Kidney (tissue), 22 donors: ENCODE measurements at places on chromosomes 1 and 21.

GRCh38 chr1:70641868-70642267, 230.8 kb downstream of the CTH start:
- no peak for DNase-seq

DNA sequence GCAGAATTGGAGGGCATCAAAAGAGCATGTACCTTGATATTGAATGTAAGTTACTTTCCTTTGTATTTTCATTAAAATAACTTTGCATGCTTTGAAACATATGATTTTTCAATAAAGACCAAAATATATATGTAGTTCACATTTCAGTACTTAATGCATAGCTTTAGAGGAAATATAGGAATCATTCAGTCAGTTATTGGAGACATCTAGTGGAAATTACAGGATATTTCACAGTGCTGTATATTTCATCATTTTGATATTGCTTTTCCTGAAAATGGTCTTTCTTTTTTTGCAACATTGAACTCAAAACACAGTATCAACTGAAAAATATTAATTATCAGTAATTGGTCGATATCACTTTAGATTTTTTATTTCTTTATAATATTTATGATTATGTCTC, 375.8 kb downstream of the NCAM2 start:
- DNase-seq = no peak

- no peak for DNase-seq
These were observed 133.7 kb downstream of the COQ8A start for GRCh38 chr1:227073786-227074185.

DNA sequence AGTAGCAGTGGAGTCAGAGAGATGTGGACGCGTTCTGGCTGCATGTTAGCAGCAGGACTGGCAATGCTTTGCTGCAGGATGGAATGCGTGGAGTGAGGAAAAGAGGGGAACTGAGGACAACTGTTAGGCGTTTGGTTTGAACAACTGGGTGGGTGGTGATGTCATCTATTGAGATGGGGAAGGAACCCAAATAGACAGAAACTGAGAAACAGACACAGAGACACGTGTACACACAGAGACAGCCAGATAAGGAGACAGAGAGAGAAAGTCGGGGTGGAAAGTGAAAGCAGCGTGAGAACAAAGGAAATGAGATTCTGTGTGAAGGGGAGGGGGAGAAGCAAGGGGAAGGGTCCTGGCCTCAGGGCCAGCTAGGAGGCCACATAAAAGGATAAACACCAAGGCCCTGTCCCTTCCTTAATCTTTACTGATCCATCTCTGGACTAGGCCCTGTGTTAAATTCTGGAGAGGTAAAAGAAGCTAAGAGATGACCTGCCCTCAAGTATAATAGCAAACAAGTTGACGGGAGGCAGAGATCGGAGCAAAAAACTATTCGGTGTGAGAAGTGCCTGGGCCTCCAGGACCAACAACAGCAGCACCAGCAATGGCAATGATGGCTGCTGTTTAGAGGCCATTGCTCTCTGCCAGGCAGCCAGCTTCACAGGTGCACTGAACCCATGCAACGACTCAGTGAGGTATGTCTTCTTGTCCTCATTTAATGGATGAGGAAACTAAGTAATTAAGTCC, 31.6 kb downstream of the VWA5B1 start:
- no peak for DNase-seq

DNA sequence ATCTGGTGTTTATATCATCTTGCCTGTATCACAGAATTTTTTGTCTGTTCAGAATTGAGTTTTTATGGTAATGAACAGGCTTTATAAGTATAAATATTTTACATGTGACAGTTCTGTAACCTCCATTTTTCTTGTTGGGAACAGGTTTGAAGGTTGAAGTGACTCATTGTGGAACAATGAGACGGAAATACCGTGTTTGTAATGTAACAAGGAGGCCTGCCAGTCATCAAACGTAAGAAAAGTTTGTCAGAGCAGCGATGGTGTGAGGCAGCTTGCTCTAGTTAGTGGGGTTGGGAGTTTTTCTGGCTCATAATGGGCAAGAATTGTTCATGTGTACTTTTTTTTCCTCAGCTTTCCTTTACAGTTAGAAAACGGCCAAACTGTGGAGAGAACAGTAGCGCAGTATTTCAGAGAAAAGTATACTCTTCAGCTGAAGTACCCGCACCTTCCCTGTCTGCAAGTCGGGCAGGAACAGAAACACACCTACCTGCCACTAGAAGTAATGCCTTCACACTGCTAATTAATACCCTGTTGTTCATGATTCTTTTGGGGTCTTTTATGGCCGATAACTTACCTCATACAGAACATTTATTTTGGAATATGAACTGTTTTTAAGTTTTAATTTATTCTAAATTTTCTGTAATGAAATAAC, 75.2 kb upstream of the TEKT2 start:
- no peak for DNase-seq

GRCh38 chr1:193313354-193314140, 127.1 kb upstream of the B3GALT2 start:
- DNase-seq = peak; percentile 19

DNA sequence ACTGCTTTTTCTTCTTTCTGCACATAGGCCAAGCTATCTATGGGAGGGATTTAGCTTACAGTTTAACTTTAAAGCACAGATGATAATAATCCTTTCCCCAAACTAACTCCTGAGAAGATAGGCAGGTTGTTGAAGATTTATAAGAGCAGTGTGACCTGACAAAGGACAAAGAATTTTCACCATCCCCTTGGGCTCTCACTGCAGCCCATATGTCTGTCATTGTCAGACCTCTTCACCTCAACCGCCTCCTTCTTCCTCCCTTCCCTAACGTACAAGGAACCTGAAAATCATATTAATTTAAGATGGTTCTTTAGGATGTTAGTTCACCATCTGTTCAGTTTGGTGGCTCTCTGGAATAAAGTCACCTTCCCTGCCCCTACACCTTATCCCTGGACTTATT, 5.0 kb downstream of the RNU1-2 start:
- no peak for DNase-seq

GRCh38 chr1:162690672-162691434, 58.6 kb downstream of the DDR2 start:
- no peak for DNase-seq

DNA sequence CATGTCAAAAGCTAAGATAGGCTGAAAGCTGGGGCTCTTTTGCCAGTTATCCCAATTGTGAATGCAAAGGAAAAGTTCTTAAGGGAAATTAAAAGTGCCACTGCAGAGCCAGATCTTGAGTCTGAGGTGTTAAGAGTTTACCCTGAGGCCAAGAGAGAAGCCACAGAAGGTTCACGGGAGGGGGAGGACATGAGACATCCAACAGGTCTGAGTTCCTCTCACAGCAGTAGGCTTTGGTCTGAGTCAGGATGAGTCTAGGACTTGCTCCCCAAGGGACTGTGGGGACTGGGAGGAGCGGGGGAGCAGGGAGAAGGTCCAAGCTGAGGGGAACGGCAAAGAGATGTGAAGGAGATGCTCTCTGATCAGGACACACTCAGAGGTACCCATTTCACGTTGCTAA, 411.2 kb upstream of the CAMK1G start:
- DNase-seq = no peak

DNA sequence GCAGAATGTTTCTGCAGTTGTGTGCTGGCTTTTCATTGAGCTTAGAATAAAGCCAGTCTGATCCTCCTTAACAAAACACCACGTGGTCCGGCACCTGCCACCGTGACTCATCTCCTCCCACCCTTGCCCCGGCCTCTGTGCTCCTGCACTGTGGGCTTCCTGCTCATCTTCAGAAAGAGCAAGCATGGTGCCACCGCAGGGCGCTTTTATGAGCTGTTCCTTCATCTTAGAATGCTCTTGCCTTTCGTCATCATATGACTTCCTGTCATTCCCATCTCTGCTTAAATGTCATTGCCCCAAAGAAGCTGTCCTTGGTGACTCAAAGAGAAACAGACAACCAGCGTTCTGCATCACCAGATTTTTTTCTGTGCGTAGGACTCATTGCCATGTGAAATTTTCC, 117.8 kb downstream of the HHAT start:
- no peak for DNase-seq

DNA sequence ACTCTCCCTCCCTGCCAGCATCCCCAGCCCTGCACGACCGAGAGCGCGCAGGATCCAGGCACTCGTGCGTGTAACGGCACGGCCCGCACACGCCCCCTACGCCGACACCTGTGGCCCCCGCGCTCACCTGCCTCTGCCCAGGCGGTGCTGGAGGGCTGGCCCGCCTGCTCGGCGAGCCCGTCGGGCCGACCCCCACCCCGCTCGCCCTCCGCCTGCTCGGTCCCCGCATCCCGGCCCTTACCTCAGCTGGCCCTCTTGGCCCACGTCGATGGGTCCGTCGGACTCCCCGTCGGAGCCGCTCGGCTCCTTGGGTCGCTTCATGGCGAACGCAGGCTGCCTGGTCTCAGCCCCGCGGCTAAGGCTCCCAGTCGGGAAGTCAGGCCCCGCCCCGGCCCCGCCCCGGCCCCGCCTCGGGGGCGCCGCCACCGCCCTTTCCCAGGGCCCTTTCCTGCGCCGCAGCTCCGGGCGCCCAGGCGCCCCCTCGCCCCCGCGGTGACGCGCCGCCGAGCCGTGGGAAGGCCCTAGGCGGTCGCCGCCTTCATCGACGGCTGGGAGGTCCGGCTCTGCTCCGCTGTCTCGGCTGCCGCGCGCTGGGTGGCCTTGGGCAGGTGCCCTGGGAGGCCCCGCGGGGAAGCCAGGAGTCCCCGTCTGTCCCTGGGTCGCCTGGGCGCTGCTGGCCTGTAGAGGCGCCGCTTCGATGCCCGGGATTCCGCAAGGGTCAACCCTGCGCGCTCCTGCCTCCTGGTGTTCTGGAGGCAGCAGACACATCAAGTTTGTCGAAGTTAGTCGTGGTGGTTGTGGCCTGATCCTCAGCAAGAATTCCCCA, at the start of gene HEYL:
HEYL (minus strand) TSS at position 339 of the 826 bp plus-strand sequence; CDS start at position 321, 18 bp downstream.
- peak; percentile 91 for DNase-seq

DNA sequence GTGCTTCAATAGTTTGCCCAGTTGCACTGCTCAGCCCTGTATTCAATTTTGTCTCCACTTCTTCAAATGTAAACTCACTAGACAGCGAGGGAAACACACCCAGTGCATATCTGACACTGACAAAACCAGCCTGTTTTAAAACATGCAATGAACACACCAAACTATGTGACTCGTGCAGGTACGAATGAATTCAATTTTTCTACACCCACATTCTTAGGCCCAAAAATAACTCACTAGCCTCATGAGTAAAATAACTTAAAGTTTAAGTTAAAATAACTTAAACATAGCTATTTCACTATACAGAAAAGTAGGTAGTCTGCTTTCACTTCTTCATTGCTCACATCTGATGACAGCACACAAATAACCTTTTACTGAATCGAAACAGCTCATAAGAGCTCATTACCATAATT, 21.1 kb downstream of the TTC13 start:
- no peak for DNase-seq

GRCh38 chr1:184709418-184709817, 45.2 kb downstream of the EDEM3 start:
- DNase-seq = no peak

- peak; percentile 82 for DNase-seq
These were observed 22.2 kb upstream of the SPATA6 start for GRCh38 chr1:48493970-48494769.

GRCh38 chr1:172449585-172450523, 6.0 kb upstream of the PIGC start:
- peak; percentile 76 for DNase-seq

DNA sequence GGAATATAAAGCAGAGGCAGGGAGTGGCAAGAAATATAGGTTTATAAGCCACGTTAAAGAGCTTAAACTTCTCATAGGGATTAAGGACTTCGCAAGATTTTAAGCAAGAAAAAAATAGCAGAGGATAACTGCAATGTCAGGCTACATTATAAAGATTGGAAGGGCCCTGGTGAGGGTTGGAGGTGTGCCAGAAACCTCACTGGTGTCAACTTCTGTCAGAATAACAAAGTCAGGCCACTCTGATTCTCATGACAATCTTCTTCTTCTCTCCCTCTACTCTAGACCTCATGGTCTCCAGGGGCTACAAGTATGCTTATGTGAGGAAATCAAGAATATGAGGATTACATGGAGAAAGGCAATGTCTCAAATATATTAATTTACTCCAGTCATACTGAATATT, 32.6 kb upstream of the FMO2 start:
- DNase-seq = no peak

DNA sequence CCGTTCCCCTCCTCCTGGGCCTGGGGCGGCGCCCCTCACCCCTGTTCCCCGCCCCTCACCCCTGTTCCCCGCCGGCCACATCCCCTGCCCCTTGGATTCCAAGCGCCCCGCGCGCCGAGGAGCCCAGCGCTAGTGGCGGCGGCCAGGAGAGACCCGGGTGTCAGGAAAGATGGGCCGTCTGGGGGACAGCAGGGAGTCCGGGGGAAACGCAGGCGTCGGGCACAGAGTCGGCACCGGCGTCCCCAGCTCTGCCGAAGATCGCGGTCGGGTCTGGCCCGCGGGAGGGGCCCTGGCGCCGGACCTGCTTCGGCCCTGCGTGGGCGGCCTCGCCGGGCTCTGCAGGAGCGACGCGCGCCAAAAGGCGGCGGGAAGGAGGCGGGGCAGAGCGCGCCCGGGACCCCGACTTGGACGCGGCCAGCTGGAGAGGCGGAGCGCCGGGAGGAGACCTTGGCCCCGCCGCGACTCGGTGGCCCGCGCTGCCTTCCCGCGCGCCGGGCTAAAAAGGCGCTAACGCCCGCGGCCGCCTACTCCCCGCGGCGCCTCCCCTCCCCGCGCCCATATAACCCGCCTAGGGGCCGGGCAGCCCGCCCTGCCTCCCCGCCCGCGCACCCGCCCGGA, at the start of gene TP73:
TP73 (plus strand) TSS at position 587 of the 618 bp plus-strand sequence. CDS start 29,850 bp downstream, outside the sequence.
- peak; percentile 50 for DNase-seq

- no peak for DNase-seq
These were observed 4.8 kb downstream of the DISP3 start for GRCh38 chr1:11483581-11484320.

DNA sequence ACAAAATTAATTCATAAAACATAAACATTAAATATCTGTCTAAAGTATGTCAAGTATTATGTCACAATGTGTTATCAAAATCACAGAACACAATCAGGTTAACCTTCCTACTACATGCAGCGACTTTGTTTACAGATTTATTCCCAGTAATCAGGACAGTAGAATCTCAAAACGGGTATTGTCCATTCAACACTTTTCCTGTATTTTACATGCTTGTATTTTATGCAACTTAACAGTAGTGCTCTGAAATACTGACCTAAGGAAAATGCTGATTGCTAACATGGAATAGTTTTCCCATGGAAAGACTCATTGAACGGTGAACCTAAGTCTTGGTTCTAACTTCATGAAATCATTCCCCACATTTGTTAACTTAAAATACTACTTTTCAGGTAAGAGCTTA, 2.3 kb downstream of the SERBP1 start:
- DNase-seq = no peak

- DNase-seq = no peak
These were observed 231.5 kb upstream of the ST6GALNAC5 start for GRCh38 chr1:76635784-76636183.

- DNase-seq = no peak
These were observed 168.3 kb downstream of the TM2D1 start for GRCh38 chr1:61556631-61557030.

DNA sequence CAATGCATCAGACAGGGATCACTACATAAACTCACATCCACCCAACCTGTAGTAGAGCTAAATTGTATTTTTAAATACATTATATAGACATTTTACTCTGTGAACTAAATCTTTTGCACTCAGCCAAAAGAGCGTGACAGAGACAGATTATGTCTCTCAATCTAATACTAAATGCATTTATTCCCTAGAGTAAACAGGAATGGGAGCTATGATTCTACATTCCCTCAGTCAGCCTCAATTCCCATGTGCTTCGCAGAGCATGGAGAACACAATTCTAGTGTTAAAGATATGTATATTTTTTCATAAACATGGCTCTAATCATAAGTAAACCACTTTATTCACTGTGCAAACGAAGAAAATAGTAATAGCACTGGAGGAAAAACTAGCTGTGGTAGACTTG, 16.5 kb downstream of the PIGK start:
- DNase-seq = no peak
